Ammon's horn (tissue), 1 donor: ENCODE measurements at places on chromosomes 2 and 18.

DNA sequence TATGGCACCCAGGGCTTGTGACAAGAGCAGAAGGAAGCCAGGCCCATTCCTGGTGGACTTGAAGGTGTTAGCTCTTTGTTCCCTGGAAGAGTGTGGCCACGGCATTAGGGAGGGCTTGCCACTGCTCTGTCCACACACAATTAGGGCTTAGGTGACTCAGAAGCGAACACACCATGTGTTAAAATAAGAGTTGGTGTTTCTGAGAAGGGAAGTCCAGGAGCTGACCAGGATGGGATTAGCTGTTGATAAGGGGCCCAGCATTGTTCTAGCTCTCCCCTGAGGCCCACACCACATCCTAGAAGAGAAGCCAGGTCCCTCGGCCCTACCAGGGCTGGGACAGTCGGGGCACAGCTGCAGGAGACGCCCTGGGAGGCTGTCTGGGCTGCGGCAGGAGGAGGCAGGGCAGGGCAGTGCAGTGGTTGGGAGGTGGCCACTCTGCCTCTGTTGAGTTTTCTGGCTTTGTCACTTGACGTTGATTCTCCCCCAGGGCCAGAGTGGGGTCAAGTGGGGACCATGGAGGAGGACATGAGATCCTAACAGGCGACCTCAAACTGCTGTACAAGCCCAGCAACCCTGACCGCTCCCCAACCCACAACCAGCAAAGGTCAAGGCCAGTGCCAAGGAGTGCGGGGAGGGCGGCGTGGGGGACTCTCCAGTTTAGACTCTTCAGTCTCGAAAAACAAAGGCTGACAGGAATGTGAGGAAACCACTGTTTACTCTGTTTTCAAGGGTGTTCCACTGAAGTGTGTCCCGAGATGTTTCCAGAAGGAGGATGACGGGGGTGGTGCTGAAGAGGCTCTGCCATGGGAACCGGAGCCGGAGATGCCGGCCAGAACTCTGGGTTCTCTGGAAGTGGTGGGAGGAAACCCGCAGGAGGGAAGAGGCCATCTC, 16.8 kb downstream of the GNLY start:
- DNase-seq, result no peak

DNA sequence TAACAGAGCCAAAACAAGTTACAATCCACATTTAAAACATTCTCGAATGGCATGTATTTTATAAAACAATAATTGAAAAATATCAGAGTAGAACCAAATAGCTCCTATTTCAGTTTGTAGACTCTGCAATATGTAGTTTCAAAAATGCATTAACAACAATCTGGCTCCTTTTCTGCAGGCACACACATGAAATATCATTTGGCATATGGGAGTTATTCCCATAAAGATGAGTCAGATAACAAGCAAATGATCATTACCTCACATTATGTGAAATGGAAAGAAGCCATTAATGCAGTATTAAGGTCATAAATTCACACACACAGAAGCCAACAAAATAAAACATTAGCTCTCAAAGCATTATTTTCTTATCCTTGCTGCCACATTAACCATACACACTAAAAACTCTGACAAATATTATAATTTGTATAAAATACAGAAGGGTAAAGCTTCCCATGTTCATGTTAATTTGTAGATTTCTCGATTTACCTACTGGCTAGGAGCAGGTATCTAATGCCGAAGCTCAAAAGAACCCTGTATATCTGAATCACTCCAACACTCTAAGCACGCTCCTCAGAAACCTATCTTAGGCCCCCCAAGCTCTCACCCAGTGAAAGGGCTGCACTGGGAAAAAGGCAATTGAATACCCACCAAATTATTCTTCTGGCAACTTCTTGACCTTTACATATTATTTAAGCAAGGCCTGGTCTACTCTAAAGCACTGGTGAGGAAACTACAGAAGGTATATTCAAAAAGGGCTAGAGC, 13.8 kb downstream of the NBAS start:
- peak; percentile 27 for DNase-seq

DNA sequence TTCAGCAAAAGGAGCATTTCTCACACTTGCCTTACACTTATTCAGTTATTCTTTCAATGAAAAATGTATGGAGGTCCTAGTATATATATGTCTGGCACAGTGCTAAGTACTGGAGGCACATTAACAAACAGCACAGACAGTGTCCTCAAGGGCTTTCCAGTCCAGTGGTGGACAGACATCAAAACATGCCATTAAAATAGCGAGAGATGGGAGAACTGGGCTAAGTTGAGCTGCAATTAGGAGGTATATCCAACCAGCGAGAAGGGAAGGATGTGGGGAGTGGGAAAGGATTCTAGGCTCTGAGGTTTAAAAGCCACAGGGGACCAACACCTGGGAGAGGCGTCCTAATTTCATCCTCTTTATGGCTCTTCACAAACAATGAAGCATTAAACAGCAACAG, 127.5 kb upstream of the TTC39C start:
- no peak for DNase-seq

GRCh38 chr2:158894078-158894477, 74.4 kb upstream of the TANC1 start:
- no peak for DNase-seq

DNA sequence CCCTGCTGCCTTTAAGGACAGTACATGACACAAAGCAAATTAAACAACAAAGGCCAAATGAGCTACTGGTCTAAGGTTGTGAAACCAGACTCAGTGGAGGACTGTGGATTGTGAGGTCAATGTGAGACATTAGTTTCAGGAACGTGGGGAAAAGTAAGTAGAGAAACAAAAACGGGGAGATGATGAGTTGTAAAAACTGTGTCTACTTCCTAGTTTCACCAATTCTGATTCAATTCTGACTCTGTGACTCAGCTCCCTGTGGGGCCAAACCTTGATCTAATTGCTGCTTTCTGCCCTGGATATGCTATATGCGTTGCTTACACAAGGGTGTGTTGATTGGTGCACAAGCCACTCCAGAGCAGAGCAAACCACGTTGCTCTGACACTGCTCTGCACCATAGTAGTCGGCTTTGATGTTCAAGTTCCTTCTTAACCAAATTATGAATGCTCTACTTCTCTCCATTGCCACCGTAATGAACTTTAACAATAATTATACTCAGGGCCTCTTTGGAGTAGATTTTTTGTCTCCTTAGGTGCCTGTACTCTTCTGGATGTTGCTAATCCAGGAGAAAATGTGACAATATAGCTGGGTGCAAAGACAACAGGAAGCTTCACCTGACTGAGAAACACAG, 1640.1 kb upstream of the CELF4 start:
- DNase-seq, result no peak

GRCh38 chr2:226524381-226524843, 275.2 kb downstream of the IRS1 start:
- no peak for DNase-seq

GRCh38 chr2:146477383-146477782, 1367.4 kb upstream of the ACVR2A start:
- DNase-seq, result no peak

DNA sequence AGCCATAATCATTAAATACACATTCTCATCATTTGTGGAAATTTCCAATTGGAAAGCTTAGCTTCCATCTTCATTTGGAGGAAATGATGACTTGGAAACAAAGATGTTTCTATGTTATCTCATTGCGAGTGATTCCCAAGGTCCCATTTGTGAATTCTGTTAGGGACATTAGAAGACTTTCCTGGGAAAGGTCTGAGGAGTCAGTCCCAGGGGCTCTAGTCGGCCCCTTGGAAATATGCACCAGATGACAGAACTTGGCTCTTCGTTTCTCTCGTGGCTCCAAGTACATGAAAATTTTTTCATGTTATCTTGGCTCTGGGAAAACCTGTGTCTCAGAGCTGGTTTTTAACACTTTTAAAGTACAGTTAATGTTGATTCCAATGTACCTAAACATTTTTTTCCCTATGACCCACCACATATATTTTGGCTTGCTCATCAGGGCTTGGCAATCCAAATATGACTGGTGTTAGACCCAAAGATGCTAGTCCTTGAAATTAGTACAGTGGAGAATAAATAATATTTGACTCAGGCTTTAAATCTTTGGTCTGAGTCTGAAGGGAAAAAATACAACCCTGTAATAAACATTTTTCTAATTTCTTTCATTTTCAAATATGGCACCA, 15.4 kb upstream of the CAVIN2 start:
- DNase-seq, result no peak
